ENCODE measurements at places on chromosomes 7 and 10. TPM values are rescaled to one million over a fixed set of nuclear protein-coding genes. Genes with fewer than 3 reads are reported as not detected.

The EIF5AL1 gene
- 3.1 TPM for total RNA-seq

The PDZD7 gene
- 0.63 TPM for total RNA-seq

The DIP2C gene
- total RNA-seq, result 8.2 TPM

The RNF133 gene
- total RNA-seq, result not detected

The MPP7 gene
- 0.23 TPM for total RNA-seq

The PDSS1 gene
- 16.8 TPM for total RNA-seq

The MEST gene
- total RNA-seq, result 39.6 TPM

The RPEL1 gene
- total RNA-seq, result not detected

The PAPOLB gene
- not detected for total RNA-seq

The MMD2 gene
- total RNA-seq, result not detected

The VENTX gene
- total RNA-seq, result not detected
